Cardiac atrium fibroblast (primary cell): ENCODE measurements at places on chromosomes 1 and 21. TPM values are rescaled to one million over a fixed set of nuclear protein-coding genes. Genes with fewer than 3 reads are reported as not detected.

The ACTRT2 gene
- total RNA-seq, result not detected in 2 replicates

The SDF4 gene
- 231 and 251 TPM in 2 replicates for total RNA-seq

The FBXO2 gene
- total RNA-seq, result not detected in 2 replicates

The KRTAP23-1 gene
- total RNA-seq, result not detected in 2 replicates

The ERG gene
- 1.1 and 7.8 TPM in 2 replicates for total RNA-seq

The SPATA45 gene
- total RNA-seq, result not detected in 2 replicates

The SLC1A7 gene
- total RNA-seq, result 0.97 TPM in 1 of 2 replicates, not detected in the other

The LAPTM5 gene
- 0.72 and 3.6 TPM in 2 replicates for total RNA-seq

The ZSWIM5 gene
- under 0.01 and 0.16 TPM in 2 replicates for total RNA-seq
